ENCODE measurements at places on chromosomes 2 and 18. TPM values are rescaled to one million over a fixed set of nuclear protein-coding genes. Genes with fewer than 3 reads are reported as not detected.

Gene CPLX4
- total RNA-seq, result not detected

Gene UGT1A4
- total RNA-seq, result 0.04 TPM

Gene CD8B2
- total RNA-seq, result not detected

Gene SLC19A3
- 0.51 TPM for total RNA-seq

- no peak for DNase-seq
These were observed 30.9 kb upstream of the KCNE4 start for GRCh38 chr2:223020971-223021675.

GRCh38 chr2:71156573-71156972 is 26.1 kb downstream of the MPHOSPH10 start:
- DNase-seq, result no peak

GRCh38 chr18:37253394-37254235 is 312.0 kb downstream of the CELF4 start:
- DNase-seq, result no peak

DNA sequence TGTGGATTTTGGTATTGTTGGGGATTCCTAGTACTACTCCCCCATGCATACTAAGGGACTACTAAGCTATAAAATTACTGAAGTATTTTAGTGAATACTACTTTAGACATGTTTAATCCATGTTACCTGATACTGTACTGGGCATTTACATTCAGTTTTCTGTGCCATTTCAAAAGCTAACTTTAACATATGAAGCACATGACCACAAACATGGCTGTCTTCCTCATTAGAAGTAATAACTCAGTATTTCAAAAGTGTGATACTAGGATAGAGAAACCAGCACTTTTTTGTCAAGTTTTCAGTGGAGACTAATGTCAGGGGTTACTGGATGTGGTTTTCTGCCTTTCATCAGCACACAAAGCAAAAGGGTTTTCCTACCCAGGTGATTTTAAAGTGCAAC is 27.9 kb downstream of the WDR33 start:
- DNase-seq, result no peak

DNA sequence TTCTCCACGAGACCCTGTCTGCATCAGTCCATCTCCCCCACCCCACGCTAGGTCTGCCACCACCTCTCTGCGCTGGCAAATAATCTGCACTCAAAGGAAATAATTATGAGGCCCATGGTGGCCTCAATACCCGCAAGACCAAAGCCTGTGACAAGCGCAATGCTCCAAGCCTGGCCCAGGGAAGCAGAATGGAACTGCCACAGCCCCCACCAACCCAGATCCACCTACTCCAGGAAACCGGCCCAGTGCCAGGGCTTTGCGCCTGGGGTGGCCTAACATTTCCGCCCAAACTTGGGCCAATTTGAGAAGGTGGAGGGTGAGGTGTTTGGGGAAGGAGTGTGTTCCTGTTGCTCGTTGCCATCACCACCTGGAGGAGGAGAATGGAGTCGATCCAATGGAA is 26.0 kb upstream of the ATOH8 start:
- DNase-seq, result no peak

GRCh38 chr2:190999058-190999457 is 14.9 kb downstream of the STAT1 start:
- DNase-seq, result no peak

DNA sequence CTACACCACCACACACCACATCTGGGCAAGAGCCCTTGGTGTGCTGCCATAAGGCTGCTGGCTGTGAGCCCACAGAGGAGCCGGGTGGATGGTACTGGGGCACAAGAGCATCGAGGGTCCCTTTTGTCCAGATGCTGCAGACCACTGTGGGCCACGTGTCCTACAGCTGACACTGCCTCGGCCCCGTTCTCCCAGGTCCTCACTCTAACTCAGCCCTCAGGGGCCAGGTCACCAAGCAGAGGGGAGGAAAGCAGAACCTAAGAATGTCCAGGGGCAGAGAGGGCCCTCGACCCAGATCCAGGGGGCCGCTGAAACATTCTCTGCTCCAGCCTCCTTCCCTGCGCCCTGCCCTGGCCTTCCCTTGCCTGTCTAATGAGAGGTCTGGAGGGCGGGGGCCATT is 91.7 kb upstream of the ASB18 start:
- DNase-seq, result no peak

- DNase-seq, result no peak
These were observed 1337.2 kb upstream of the CELF4 start for GRCh38 chr18:38902796-38903195.

DNA sequence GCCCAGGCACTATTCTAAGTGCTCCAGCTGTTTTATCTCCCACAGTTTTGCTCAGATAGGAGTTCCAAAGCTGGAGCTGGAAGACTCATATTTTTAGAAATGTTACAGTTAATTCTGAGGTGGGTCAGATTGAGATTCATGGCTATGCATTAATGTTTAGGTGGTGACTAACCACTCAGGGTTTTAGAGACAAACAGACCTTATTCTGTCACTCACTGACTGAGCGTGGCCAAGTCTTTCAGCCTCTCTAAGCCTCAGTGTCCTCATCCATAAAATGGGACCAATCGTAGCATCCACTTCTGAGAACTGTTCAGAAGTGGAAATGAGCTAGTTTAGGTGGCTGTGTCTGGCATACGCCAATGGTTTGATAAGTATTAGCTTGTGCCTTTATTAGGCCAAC is 4.3 kb upstream of the CASP8 start:
- DNase-seq, result no peak

GRCh38 chr2:16038621-16039020 is 98.3 kb downstream of the MYCN start:
- DNase-seq, result no peak

- no peak for DNase-seq
These were observed 469.3 kb upstream of the RAB12 start for GRCh38 chr18:8139891-8140406.

Measured in H4 (cell line).